A549 (cell line): ENCODE measurements at places on chromosomes 2 and 18. TPM values are rescaled to one million over a fixed set of nuclear protein-coding genes. Genes with fewer than 3 reads are reported as not detected.

GRCh38 chr2:59096973-59097372 is 855.8 kb upstream of the FANCL start:
- DNase-seq: no peak

Gene AGPS
- 47.6 to 54.7 TPM (median 49.8 TPM) in 3 replicates for polyA plus RNA-seq

Gene TMEFF2
- 0.29 to 0.70 TPM (median 0.46 TPM) in 3 replicates for polyA plus RNA-seq

GRCh38 chr18:48116873-48117630 is 186.6 kb upstream of the SMAD2 start:
- no peak for DNase-seq

GRCh38 chr2:26017464-26018183 is 16.3 kb upstream of the RAB10 start:
- DNase-seq: no peak

- DNase-seq: peak; percentile 38
Measured at GRCh38 chr2:197191177-197191939, 119.2 kb downstream of the ANKRD44 start.

Gene ALPG
- 0.04 to 0.07 TPM in 2 of 3 replicates, not detected in the other for polyA plus RNA-seq

Gene TGFA
- 5.2 to 7.1 TPM (median 5.3 TPM) in 3 replicates for polyA plus RNA-seq
